ENCODE measurements at places on chromosomes 3 and 15. TPM values are rescaled to one million over a fixed set of nuclear protein-coding genes. Genes with fewer than 3 reads are reported as not detected.

The TJP1 gene
- not detected for total RNA-seq

The XCR1 gene
- total RNA-seq = 0.07 TPM

- DNase-seq = no peak
Observed at GRCh38 chr15:43132830-43133429, 456 bp upstream of the TMEM62 start.

DNA sequence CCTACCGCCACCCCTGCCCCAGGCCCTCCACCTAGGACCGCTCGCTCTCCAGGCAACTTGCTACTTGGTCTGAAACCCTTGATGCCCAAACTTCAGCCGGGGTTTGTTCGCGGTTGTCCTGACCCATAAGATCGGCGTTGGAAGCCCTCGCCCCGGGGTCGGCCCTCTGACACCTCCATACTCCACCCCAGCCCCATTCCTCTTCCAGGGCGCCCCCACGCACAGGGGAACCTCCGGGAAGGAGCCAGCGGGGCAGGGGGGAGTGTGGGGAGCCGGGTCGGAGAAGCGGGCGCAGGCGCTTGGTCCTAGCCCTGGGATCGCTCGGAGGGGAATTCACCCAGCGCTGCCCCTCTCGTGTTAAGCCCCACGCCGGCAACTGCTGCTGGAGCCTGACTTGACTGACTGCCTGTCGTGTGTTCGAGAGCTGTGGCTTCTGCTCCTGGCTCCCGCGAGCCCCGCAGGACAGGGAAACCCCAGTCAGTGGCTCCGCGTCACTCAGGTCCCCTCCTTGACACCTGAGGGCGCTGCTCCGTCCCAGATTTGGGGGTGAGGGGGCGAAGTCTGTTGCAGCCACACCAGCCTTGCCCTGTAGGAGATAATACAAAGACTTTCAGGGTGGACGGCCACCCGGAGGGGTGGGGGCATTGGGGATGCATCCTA lies 675 bp downstream of the RYR3 start:
- no peak for DNase-seq

- DNase-seq = no peak
Observed at GRCh38 chr15:37028625-37029296, 71.6 kb downstream of the MEIS2 start.

DNA sequence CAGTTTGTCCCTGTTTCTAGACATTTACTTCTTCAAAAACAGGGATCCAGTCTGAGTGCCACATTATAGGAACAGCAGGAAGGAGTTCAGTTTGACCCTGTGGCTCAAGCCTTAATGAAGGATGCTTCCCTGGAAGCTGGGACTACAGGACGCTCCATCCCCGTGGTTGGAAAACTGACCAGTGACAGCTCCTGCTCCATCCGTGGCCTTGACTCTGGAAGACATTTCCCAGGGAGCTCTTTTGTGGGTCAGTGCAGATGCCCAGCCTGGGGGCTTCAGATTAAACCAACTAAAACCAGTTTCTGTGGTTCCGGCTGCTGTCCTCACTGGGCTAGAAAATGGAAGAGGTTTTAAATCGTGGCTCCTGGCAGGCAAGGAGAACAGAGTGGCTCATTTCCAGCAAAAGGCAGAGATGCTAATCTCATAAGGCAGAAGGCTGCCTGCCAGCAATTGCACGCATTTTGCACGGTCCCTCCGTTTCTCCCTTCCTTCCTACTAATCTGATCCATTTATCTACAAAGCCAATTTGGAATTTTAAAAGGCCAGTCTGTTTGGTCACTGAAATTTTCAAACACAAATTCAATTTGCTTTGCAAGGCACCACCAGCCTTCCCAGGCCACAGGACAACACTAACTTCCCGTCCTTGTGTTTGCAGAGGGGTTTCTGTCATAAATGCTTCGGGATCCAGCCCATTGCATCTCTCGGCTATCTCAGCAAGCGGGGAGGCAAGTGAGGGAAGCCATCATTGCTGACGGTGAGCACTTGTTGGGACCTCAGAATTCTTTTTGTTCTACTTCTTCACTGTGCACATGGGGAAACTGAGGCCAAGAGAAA lies 6.2 kb upstream of the SSUH2 start:
- DNase-seq = no peak

DNA sequence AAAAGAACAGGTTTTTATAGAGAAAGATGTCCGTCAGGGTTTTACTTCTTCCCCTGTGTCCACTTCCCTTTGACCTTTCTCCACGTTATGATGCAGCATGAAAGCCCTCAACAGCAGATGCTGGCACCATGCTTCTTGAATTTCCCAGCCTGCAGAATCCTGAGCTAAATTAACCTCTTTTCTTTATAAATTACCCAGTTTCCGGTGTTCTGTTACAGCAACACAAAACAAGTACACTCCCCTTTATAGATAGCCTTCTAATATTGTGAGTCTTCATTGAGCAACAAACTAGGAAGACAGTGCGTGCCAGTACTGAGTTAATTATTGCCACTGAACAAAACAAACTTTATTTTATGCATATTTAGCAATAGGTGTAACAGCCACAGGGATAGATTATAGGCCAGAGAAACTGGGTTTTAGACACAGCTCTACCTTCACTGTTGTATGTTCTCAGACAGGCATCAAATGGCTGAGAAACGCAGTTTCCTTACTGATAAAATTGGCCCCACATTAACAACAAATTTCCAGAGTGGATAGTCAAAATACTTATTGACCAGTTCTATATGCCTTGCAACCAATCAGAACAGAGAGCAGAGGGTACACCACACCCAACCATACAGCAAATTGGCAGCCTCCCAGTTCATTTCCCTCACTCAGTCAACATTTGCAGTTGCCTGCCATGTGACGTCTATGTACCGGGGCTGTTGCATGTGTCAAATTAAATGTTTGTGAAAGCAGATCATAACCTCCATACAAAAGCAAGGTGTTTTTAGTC lies 14.4 kb upstream of the TBL1XR1 start:
- no peak for DNase-seq

DNA sequence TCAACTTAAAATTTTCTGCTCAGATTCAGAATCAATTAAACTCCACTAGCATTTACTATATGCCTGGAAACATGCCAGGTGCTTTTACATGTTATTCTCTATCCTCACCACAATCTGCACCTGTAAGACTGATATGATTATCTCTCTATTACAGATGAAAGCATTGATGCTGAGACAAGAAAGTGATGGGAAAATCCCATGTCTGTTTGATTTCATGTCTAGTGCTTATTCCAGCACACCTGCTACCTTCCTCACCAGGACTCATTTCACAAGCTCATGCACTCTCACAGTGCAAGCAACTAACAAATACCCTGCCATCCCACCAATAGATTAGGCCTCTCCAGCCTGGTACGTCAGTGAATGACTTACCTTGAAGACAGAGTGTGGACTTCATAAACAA lies 25.0 kb upstream of the BCL6 start:
- DNase-seq = no peak

GRCh38 chr15:92886042-92886537 lies 14.0 kb upstream of the CHD2 start:
- DNase-seq = no peak

DNA sequence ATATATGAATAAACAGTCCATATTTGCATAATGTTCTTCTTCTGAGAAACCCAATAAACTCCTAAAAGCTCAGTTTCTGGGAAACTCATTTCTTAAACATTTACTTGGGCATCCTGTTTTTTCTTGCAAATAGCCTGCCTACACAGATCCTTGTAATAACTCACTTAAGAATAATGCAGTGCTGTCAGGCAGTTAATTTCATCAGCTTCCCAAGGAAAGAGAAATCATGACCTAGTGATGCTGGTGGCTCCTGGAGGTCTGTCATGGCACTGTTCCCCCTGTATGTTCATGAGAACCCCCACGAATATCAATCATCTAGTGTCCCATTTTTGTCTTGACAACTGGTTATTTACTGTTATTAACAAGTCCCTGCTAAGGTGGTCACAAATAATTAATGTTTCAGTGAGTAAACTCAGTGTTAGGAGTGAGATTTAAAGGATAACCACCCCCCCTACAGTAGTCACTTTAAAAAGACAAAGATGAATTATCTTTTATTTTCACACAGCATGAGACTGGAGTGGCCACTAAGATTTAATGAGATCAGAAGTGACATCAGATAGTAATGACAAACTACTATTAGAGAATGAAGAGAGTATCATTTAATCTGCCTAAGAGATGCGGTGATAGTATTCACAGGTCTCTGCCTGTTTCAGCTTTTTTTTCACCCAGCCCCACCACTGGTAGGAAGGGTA lies 279.5 kb upstream of the NECTIN3 start:
- DNase-seq = no peak

Measured in activated T-helper 2 cell treated with anti-CD3 and anti-CD28 coated beads, Interferon-gamma antibody, Interleukin-2, Interleukin-4, amounts not matched to agents 10 μg/mL and 5 μg/mL and 100 μg/mL, durations not matched to agents 14 hours and 24 hours and 36 hours (primary cell).